NCI-H1105 (cell line): ENCODE measurements at places on chromosomes 7 and 10.

DNA sequence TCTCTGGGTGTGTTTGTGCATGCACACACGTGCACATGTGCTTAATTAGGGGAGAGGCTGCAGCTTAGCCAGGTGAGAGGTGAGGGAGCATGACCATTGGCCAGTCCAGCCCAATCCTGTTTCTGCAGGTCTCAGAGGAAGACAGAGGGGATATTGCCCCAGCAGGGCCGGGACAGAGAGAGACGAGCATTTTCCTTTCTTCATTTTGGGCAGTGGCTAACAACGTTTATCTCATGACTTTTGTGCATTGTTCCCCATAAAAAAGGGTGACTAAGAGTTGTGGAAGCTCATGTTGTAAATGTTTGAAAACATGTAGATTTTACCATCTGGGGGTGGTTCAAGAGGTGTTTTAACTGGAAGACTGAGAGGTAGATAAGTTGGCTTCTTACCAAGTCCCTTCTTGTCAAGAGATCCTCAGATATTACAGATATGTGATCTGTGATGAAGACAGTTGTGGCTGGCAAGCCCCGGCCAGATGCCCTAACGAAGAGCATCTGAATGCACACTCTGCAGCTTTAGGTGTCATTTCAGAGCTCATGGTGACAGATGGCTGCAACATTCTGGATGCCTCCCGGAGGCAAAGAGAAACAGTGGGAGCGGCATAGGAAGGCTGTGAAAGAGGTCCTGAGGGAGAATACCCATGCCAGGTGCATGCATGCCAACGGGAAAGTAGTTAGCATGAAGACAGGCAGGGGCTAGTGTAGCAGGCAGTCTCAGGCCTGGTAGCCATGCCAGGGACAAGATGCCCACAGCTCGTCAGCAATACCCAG lies 16.7 kb upstream of the DMBT1 start:
- DNase-seq, result no peak

- no peak for DNase-seq
These were observed 115.5 kb downstream of the INPP5A start for GRCh38 chr10:132652936-132653590.

DNA sequence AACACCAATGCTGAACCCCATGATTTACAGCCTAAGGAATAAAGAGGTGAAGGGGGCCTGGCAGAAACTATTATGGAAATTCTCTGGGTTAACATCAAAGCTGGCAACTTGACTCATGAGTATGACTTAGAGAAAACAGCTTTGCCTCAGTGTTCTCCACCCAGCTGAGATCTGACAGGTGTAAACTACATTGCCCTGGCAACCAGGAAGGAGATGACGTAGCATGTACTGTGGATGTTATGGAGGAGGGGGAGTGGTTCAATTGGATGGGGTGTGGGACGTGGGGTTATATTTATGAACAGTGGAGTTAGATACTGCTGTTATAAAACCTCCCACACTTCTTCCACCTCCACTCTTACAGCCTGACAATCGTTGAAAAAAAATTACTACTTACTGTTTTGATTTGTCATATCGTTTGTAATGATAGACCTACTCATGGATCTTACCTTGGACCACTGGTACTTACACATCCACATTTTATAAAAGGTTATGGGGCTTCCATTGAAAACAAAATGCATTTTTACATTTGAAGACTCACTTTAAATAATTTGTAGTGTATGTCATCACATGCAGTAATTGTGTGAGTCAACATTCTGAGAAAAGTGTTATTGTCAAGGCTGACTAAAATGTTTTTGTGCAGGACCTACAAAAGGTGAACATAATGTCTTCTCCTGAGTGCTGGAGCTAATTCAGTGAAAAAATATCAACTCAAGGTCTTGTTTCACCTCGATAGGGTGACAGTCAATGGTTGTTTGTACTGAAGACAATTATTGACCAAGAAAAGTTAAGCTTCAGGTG lies 6.4 kb downstream of the OR2F1 start:
- no peak for DNase-seq

- DNase-seq, result no peak
These were observed 79.5 kb downstream of the EEPD1 start for GRCh38 chr7:36232555-36232954.

- no peak for DNase-seq
These were observed 114.2 kb downstream of the TES start for GRCh38 chr7:116324582-116324981.

DNA sequence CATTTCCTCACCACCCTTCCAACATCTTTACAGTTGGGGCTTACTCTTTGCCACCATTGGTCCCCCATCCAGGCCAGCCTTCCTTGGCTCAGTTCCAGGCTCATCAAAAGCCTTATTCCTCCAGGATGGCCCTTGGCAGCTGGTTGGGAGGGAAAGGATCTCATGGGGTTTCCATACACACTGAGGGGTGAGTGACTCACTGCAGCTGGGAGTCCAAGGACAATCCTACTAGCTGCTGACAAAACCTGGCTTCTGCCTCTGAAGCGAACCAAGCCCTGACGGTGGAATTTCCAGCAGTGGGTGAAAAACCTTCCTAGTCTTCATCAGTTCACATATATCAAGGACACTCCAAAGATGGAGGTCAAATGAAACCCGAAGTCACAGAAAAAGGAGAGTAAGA lies 22.9 kb downstream of the CRHR2 start:
- no peak for DNase-seq

DNA sequence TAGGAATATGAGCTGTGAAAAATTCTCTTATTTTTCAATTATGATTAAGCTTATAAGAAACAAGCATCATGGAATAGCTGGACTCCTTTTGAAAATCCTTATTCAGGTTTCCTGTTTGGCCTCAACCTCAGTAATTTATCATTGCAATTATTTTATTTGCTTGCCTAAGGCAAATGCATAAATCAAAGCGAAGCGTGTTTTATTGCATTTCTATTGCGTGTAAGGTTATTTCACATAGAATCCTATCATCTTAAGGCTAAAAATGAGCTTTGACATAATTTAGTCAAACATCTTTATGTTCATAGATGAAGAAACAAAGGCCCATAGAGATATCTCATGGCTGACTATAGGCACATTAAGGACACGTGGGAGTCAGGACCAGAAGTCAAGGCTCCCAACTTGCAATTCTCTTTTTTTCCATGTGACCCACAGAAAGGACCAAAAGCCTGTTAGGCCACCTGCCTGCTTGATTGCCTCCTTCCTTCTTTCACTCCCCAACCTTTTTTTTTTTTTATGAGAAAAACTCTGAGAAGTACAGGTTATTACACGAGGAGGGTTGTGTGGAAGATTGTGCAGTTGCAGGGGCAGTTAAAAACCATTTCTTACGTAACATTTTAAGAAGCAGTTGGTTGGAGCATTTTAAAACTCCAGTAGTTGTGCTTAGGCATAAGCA lies 261.0 kb downstream of the HDAC9 start:
- DNase-seq, result no peak

DNA sequence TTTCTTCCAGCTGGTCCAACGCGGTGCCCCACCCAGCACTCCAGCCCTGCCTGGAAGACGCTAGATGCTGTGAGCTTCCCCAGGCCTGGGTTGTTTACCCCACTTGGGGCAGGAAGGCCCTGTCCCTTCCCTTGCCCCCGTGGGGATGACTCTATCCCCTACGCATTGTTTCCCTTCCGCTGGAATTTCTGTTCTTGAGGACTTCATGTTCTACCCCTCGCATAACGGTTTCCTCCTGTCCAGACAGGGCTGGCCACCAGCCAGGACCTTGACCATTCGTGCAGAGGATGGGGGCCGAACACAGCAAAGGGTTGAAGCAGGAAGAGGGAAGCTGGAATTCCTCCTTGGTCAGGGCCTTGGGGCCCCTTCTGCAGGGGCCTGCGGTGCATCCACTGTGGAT lies 14.7 kb upstream of the SERPINE1 start:
- no peak for DNase-seq

GRCh38 chr7:127578711-127579275 lies 6.6 kb downstream of the GCC1 start:
- DNase-seq, result no peak

DNA sequence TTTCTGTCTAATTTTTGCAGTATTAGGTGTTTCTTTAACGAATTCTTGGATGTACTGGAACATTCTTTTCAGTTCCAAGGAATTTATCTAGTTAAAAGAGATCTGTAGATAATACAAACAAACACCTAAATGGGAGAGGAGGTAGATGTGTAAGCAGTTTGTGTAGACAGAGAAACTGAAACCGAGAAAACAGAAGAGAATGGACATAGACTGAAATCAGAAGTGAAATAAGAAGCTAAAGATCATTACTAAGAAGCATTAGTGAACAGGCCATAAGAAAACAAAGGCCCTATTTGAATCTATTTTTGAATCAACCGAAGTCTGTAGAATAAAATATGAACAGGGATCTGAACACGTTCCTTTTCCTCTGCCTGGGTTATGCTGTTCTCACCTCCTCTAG lies 26.5 kb upstream of the TMEM229A start:
- DNase-seq, result no peak

- no peak for DNase-seq
These were observed 15.1 kb upstream of the LMOD2 start for GRCh38 chr7:123640583-123640982.

DNA sequence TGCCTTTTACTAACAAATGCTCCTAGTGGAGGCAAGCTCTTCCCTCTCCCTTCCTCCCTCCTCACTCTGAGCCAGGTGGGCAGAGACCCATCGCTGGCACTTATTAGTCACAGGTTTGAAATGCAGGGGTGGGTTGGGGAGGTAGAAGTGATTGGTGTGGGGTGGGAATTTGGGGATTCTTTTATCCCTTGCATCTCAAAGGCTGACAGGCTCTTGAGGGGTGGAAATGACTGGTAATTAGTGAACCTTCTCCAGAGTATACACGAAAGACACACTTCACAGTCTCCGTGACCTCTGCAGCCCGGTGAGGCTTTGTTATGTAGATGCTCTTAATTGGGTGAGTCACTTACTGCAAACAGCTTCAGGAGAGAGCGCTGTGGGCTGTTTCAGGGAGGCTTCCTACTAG lies 13.9 kb upstream of the LRMDA start:
- peak; percentile 62 for DNase-seq

- DNase-seq, result peak; percentile 84
These were observed 64.4 kb downstream of the GRM3 start for GRCh38 chr7:86708031-86708680.

DNA sequence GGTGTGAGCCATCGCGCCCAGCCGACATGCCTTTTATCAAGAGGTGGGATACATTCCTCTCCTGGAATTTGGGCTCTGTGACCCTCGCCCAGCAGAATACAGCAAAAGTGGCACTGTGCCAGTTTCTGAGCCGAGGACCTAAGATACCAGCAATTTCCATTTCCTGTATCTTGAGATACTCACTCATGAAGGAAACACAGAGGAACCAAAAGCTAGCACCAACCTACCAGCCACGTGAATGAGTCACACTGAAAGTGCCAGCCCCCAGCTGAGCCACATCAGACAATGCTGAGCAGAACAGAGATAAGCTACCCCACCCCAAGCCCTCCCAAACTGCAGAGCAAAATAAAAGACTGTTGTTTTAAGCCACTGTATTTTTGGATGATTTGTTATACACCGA lies 56.3 kb downstream of the CACUL1 start:
- no peak for DNase-seq

GRCh38 chr7:127080576-127080975 lies 172.2 kb downstream of the GRM8 start:
- DNase-seq, result no peak

DNA sequence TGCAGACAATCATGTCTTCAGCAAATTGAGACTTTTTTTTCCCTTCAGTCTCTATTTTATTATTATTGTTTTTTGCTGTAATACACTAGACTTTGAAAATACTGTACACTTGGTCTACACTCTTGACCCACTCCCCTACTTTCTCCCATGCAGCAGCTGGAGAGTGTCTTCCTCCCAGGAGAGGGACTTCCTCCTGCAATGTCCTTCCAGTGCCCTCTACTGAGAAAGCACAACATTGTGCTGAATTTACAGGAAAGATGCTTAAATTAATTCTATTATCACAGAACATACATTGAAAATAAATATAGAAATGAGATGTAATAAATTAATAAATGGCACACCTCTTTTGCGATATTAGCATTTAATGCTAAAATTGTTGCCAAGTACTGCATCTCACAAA lies 411.3 kb downstream of the CCSER2 start:
- DNase-seq, result no peak

DNA sequence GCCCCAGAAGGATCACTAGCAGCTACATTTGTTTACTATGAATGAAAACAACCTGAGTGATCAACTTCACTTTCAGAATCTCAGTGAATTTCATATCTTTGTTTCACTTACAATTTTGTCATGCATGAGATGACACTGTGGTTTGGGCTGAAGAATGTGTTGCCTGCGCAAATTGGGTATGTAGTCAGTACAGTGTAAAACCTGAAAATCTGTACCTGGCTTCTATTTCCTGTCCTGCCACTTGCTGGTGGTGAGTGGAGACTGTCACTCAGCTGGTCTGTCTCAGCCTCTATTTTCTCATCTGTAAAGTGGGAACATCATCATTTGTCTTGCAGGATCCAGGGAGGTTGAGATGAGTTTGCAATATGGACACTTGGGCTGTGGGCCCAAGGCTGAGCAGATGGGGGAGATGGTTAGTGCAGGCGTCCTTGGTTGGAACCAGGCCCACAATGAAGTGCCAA lies 118.0 kb downstream of the WDFY4 start:
- no peak for DNase-seq

GRCh38 chr10:49302088-49302487 lies 3.1 kb downstream of the C10orf71 start:
- no peak for DNase-seq

- DNase-seq, result no peak
These were observed 218.7 kb upstream of the AOAH start for GRCh38 chr7:36942955-36943354.

DNA sequence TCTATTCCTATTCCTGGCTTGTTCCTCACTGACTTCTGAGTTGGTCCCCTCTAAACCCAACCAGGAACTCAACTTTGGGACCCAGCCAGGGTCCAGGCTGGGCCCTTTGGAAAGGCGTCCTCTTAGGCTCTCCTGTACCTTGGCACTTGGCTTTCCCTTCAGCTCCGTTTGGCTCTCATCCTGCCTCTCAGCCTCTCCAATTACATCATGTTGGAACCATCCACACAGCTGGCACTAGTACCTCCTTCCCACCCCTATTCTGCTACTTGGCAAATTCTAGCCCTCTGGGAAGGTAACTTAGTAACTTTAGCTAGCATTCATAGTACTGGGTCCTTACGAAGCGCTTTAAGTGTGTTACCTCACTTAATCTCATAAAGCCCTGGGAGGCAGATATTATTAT lies 205.3 kb upstream of the HABP2 start:
- no peak for DNase-seq

- no peak for DNase-seq
These were observed 430.3 kb downstream of the SORCS1 start for GRCh38 chr10:106734220-106734619.

GRCh38 chr7:81161451-81162075 lies 242.7 kb upstream of the SEMA3C start:
- DNase-seq, result no peak

DNA sequence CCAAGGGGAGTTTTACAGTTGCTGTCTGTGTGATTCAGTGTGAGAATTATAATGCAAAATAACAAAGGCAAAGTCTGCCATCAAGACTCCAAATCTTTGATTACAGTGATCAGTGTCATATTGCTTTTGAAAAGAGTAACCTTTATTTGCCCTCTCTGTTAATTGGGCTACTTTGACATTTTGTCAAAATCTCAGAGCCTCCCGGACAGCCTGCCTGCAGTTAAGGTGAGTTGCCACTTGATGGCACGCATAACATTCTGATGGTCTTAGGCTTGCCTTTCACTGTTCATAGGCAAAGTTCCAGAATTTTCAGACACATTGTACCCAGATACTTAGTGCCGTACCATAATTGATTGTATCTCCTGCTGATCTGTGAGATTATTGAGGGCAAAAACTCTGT lies 253.5 kb downstream of the ABCA13 start:
- no peak for DNase-seq

GRCh38 chr7:24339575-24339974 lies 55.6 kb downstream of the NPY start:
- DNase-seq, result no peak

- no peak for DNase-seq
These were observed 30.5 kb downstream of the GNAI1 start for GRCh38 chr7:80165177-80165576.
